ENCODE measurements at places on chromosomes 4 and X.

GRCh38 chr4:175884048-175884447, 72.0 kb upstream of the GPM6A start:
- DNase-seq = no peak

DNA sequence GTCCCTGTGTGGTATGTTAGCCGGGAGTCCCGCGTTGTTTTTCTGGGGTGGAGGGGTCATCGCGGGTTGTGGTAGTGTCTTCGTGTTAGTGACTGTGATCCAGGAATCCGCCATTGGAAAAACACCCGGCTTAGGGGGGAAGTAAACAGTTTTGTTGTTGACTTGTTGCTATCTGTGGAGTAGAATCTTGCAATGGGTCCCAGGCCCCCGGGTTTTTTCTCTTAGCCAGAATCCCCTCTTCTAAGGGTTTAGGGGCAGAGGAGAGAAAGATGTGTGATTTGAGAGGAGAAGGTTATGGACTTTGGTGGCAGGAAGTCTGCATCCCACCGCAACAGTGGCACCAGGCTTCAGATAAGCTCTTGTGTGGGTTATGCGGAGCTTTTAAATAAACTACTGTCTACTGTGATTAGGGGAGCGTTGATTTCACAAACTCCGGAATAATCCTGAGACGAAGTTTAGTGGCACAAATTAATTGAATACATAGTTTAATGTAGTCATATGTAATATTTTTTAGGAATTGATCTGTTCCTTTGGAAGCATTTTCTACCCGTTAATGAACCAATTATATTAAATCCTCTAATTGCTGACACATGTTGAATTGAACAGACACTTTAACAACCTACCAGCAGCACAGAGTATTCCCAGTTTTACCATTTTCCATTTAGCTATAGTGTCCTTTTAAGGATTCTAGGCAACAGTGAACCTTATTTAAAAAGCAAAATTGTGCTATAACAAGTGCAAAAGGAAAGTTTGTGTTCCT, 1.4 kb downstream of the DDX3X start:
- no peak for DNase-seq

- DNase-seq = no peak
These were observed 23.0 kb downstream of the HMX1 start for GRCh38 chr4:8848507-8849265.

- no peak for DNase-seq
These were observed 797.8 kb upstream of the GALNTL6 start for GRCh38 chr4:171015441-171015840.

- DNase-seq = no peak
These were observed 982.2 kb downstream of the PCDH7 start for GRCh38 chr4:31702326-31702725.

- DNase-seq = no peak
These were observed 51.8 kb upstream of the BCOR start for GRCh38 chrX:40149286-40150175.

- no peak for DNase-seq
These were observed 99.7 kb downstream of the TLL1 start for GRCh38 chr4:165972747-165973146.

- no peak for DNase-seq
These were observed at the start of gene TRO for GRCh38 chrX:54920610-54921426. Gene TRO (plus strand): TSS chrX:54920824. CDS start chrX:54922247, 1,423 bp downstream.

DNA sequence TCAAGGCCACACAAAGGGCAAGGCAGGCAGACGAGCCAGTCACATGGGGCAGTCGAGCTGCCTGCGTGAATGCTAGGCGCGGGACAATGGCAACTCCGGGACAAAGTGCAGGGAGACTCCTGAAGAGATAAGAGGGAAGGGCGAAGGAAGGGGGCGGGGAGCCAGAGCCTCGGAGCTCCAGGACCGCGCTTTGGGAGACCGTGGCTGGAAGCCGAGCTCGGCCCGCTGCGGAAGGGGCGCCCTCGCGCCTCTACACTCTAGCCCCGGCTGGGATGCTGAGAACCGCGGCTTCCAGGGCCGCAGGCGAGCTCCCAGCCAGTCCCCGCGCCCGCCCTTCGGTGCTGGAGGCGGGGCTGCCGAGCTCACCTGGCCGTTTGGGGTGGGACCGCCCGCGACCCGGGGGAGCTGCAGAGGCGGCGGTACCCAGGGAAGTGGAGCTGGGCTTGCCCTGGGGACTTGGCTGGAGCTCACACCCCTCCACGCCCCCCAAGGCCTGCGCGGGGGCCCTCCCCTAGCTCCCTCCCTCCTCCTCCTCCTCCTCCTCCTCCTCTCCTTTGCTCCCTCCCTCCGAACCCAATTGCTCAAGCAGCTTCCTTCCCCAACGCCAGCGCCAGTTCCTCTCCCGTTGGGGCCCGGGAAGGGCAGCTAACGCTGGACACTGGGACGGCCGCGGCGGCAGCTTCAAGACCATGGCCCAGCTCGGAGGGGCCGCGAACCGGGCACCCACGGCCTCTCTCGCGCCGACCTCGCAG, at the start of gene SOWAHD:
Gene SOWAHD, plus strand, starts transcription at position 610 of the 752 bp plus-strand sequence. Its CDS starts 80 bp downstream, at position 690.
- peak; percentile 18 for DNase-seq

DNA sequence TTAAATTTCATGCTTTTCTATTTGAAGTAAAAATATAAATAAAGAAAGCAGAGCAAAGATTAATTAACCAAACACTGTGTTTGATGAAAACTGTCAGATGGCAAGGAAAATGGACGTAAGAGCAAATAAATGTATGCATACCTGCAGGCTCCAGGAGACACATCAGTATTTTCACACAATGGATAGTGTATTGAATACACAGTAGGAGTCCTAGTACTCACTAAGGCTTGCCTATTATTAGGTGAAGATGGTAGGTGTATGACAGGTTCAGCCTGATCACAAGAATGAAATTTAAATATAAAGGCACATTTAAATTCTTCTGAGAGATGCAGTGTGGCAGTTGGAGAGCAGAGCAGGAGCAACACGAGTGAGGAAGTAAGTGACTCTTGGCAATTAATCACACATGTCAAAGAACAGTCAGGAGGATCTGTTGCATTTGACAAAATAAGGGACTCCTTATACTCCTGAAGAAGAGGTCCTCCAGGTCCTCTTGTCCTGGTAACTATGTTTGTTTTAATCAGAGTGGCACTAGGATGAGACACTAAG, 106.0 kb upstream of the NDST4 start:
- DNase-seq = no peak

GRCh38 chr4:4385729-4386295, 1.1 kb upstream of the NSG1 start:
- no peak for DNase-seq

DNA sequence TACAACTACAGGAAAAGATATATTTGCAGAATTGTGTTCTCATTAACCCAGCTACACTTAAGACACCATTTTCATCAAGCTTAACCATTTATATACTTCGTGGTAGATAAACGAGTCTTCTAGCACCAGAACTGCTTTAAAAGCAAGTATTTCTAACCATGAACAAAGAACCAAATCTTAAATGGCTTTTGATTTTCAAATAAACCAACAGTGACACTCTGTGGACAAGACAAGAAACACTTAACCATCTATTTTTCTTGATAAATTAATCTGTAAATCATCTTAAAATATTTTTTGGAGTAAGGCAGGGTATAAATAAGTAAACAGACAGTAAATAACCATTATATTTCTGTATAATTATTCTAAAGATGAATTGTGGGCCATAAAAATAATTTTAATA, 10.2 kb downstream of the BEND2 start:
- no peak for DNase-seq

GRCh38 chr4:153151535-153152455, 52.4 kb upstream of the TRIM2 start:
- DNase-seq = no peak

DNA sequence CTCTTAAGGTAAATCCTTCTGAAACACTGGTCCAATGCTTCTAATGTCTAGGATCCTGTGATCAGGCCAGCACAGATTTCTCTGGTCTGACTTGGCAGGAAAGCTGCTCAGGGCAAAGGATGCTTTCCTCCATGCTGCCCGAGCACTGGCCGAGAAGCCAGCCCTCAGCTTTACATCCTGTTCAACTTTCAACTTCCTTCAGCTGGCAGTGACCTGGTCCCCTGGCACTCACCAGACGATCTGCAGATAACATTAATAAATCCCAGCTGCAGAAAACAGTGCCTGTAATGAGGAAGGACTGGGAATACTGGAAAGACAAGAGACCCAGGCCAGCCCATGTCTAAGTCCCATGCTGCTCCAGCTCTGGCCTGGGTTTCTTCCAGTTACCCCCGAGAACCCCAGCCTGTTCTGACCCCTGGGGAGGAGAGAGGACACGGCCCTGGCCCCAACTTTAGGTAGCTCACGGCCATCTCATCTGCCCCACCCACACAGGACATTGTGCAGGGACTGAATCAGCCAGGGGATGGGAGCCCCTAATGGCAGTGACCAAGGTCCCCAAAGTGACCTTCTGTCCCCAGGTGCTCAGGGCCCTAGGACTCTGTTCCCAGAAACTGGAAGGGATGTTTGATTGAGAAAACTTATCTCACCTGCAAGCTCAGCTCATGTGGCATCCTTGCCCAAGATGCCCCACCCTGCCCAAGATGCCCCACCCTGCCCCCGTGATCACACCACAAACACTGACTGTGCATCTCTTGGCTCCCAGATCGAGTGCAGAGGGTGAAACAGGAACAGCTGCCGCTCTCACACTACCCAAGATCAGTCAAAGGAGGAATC, 28.0 kb downstream of the JAKMIP1 start:
- peak; percentile 33 for DNase-seq

GRCh38 chr4:3877868-3878267, 111.7 kb downstream of the ADRA2C start:
- DNase-seq = no peak

GRCh38 chr4:176259330-176260090, 9.5 kb downstream of the ASB5 start:
- DNase-seq = no peak

DNA sequence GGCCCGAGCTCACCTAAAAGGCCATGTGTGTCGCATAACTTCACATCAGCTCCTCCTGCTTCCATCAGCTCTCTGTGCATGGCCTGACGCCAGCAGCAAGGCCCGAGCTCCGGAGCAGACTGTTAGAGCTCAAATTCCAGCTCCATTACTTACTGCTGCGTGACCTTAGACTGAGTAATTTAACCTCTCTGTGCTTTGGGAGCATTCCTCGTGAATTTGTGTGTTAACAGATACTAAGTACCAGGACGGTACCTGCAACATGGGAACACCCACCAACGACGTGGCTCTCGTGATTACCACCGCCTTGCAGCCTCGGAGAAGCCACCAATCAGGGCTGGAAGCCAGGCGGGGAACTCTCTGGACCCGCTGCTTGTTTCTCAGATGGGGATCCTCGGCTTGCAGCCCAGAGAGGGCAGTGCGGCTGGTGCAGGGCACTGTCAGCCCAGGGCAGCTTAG, 12.9 kb downstream of the LETM1 start:
- no peak for DNase-seq
